C1 segment of cervical spinal cord (tissue), 14 donors: ENCODE measurements at places on chromosomes 7 and 10.

GRCh38 chr7:9719721-9720120 is 1254.0 kb upstream of the PHF14 start:
- no peak for DNase-seq

DNA sequence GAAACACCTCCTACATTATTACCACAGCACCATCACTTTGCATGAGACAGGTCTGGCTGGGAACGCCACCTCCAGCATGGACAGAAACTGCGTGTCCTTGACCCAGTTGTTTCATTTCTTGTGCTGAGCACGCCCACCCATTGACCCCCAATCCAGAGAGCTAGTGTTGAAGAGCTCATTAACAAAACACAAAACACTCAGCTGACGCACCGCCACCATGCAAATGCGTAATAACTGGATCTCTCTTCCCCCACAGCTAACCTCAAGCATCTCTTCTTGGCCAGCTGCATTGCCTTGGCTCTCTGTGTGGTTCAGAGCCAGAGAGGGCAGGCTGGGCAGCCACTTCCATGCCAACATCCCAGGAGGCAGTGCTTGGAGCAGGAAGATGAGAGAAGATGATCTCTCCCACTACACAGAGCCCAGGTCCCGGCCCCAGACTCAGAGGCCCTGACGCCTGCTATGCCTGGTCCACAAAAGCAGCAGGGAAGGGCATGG is 173.5 kb downstream of the PLXNA4 start:
- DNase-seq, result peak; percentile 25

- DNase-seq, result no peak
Measured at GRCh38 chr7:8579661-8580194, 146.3 kb downstream of the NXPH1 start.

DNA sequence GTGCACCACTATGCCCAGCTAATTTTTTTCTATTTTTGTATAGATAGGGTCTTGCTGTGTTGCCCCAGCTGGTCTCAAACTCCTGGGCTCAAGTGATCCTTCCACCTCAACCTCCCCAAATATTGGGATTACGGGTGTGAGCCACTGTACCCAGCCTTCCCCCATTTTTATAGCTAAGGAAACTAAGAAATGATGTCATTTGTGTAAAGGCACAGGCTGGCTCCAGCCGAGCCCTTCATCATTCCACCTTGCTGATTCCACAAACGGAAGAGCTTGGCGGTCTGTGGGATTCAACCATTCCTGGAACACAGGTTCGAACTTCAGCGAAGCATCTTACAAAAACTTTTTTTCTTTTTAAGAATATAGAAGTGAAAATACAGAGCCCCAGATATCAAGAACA is 14.4 kb downstream of the SMURF1 start:
- no peak for DNase-seq

DNA sequence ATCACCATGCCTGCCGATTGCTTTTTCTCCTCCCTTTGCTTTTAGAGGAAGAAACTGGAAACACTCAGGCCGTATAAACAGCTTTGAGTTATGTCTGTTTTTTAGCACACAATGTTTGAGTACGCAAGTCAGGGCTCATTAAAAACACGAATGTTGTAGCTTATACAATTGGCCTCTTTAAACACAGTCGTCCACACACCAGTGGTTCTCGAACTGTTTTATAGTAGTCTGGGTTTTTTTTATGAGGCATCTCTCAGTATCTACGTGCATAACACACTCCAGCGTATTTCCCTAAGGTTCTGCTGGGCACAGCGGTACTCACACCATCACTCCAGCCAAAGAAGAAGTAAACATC is 13.4 kb upstream of the CARD11 start:
- no peak for DNase-seq

GRCh38 chr7:73703757-73704639 is 15.5 kb downstream of the STX1A start:
- no peak for DNase-seq

DNA sequence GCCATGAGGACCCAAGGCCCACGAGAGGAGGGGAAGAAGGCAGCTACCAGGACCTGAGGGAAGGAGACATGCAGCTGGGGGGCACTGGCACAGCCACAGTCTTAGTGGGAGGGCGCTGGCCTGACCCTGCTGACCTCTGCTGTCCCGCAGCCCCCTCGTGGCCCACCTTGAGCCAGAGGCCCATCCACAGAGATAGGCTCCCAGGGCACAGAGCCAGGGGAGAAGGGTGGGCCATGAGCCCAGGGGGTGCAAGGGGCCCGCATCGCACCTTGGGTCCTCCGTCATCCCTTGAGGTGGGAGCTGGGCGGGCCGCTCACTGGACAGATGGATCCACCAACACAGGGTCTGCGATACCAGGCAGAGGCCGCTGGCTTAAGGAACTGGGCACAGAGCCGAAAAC is 387.7 kb upstream of the PFKP start:
- no peak for DNase-seq

- no peak for DNase-seq
Measured at GRCh38 chr7:110922906-110923305, 168.0 kb upstream of the LRRN3 start.

GRCh38 chr10:86313621-86314041 is 53.0 kb downstream of the GRID1 start:
- DNase-seq, result no peak

DNA sequence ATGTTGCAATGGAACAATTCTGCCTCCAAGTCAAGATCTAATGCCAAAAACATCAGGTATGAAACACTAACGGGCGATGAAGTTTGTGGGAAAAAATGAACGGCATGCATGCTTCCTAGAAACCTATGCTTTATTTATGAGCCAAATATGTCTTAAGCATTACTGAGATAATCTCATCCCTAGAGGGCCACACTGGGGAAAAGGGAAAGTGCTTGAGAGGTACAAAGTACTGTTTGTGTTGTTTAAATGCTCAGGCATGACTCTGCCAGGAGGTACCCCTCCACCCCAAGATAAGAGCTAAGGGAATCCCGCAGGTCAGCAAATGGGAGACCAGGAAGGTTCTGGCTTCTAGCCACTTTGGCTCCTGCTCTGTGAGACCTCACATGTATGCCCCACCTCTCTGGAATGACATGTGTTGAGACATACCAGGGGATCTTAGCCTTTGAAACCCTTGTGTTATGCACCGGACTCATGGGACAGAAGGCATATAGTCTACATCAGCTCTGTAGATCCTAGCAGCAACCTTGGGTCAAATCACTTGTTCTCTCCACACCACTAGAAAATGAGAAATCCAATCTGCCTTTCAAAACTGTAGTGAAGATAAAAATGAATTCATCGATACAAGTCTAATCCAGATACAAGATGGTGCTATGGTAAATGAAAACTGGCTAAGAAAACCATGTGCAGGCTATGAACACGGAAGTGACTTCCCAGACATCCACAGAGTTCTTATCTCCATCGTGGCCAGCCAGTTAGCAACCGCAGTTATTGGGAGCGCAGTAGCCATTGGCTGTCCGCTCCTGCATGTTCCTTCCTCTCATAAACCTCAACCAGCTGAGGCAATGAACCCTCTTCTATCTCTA is 61.0 kb downstream of the CREB3L2 start:
- no peak for DNase-seq

DNA sequence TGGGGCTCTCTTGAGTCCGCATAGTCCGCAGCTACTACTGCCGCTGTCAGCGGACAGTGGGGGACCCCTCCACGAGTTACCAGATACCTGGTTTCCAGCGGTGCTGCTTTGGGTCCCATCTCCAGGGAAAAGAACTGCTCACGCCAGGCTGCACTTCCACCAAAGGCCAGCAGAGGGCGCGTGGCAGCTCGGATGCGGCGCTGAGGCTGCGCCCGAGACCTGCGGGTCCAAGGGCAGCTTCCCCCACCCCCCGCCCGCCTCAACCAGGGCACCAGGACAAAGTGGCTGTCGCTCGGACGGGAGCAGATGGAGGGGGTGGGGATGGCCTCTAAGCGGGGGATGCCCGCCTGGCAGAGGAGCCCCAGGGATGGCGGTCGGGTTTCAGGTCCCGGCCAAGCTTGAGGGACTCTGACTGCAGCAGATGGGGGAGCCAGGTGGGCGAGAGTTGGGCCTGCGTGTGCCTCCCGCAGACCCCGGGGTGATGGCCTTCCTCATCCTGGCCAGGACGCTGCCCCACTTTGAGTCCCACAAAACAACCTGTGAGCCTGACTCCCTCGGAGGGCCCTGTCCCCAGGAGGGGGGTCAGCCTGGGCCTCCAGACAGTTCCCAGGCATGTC is 23.8 kb upstream of the ZNF735 start:
- DNase-seq, result no peak

DNA sequence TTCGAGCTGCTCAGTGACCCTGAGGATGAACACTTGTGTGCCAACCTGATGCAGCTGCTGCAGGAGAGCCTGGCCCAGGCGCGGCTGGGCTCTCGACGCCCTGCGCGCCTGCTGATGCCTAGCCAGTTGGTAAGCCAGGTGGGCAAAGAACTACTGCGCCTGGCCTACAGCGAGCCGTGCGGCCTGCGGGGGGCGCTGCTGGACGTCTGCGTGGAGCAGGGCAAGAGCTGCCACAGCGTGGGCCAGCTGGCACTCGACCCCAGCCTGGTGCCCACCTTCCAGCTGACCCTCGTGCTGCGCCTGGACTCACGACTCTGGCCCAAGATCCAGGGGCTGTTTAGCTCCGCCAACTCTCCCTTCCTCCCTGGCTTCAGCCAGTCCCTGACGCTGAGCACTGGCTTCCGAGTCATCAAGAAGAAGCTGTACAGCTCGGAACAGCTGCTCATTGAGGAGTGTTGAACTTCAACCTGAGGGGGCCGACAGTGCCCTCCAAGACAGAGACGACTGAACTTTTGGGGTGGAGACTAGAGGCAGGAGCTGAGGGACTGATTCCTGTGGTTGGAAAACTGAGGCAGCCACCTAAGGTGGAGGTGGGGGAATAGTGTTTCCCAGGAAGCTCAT is 1.1 kb downstream of the DDIT4 start:
- no peak for DNase-seq

- no peak for DNase-seq
Measured at GRCh38 chr10:92969151-92969550, 91.4 kb upstream of the CYP26C1 start.

GRCh38 chr10:132104471-132105301 is 38.9 kb downstream of the JAKMIP3 start:
- DNase-seq, result no peak

DNA sequence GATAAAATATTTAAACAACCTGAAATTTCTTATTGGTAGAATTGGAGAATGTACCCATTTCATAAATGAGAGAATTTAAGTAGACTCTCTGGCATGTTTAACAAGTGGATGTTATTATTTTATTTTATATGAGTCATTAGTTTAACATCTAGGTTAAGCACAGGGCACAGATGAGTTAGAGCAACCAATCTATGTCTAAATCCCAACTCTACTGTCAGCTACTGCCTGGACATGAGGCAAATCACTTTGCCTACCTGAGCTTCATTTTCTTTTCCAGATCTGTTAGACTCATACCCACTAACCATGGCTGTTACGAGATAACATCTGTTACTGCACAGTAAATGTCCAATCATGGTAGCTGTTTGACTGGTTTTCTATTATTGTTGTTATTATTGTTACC is 251.1 kb downstream of the INHBA start:
- no peak for DNase-seq

DNA sequence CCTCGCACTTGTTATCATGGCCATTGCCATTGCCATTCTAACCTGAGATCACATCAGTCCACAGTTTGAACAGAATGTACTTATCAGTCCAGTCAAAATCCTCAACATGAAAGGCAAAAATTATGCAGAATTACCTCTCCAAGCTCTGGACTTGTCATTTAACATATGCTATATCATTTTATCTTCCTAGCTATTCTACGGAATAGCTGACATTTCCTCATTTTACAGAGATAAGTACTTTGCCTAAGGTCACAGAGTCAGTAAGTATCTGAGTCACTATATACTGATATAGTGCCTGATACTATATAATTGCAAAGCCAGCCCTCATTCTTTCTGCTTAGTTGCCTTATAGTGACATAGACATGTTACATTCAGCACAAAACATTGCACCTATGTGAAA is 456.9 kb upstream of the GHITM start:
- DNase-seq, result no peak

DNA sequence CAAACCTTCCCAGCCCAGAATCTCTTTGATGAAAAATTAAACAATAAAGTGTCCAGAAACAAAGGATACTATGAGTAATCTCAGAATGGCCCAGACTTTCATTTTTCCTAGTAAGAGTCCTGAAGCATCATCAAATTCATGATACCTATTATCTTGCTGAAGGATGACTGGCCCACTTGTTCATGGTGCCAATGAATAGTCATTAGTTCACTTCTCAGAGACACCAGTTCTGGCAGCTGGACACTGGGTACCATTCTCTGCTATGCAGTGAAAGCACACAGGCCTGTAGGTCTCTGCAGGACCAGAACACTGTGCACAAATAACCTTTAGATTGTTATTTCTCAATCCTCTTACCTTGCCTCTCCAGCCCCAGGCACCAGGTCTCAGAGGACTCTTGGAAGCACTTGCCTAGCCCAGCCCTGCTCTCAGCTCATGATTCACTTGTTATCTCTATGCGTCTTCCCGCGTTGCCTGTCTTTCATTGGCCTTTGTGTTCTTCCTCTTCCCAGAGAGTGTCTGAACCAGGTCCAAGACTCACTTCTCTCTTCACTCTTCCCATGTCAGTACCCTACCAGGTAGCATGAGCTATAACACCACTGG is 98.1 kb upstream of the AGBL3 start:
- no peak for DNase-seq

GRCh38 chr10:44955413-44956070 is 4.1 kb upstream of the RASSF4 start:
- DNase-seq, result peak; percentile 90

- DNase-seq, result no peak
Measured at GRCh38 chr10:69641261-69641980, 11.4 kb downstream of the FAM241B start.

DNA sequence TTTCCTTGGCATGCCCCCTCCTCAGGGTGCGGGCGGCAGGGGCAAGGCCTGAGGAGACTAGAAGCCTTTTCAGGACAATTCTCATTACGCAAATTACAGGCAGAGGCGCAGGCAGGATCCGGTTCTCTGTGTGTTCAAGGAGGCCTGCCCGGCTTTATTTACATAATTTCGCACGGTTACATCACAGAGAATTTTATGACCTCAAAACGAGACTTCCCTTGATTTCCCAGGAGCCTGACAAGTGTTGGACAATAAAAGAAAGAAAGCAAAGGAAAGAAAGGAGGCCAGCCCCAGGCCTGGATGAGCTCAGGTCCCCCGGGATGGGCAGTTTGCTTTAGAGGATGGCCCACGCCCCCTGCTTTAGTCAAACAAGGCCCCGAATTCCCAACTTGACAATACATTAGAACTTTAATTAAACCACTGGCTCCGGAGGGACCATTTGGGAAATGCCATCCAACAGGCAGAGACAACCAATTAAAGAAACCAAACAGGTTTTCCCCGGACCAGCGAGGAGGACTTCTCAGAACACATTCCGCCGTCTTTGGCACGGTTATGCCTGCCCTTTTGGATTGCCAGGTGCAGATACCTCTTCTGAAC is 2.9 kb downstream of the MNX1 start:
- no peak for DNase-seq

DNA sequence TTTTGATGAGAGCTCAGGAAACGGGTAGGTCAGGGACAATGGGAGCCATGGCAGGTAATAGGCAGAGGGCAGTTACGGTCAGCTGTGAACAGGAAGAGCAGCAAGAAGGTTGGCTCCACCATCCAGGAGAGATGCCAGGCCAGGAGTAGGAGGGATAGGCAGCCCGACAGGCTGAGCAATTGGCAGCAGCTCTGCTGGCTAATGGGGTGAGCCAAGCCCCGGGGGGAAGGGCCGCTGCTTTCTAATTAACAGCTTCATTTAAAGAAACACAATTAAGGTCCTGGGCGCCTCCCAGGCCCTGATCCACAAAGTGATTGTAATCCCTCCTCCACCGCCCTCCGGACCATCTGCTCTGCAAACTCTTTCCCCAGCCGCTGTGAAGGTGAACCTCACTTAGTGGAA is 23.7 kb downstream of the SH2B2 start:
- no peak for DNase-seq

- DNase-seq, result no peak
Measured at GRCh38 chr7:143355450-143356385, 6.8 kb downstream of the FAM131B start.
